ENCODE measurements at places on chromosomes 6 and 20.
A peak's percentile ranks its signal among the peaks of the same experiment; 100 is the strongest.

- DNase-seq, result no peak
Observed at GRCh38 chr20:6705926-6706548, 61.4 kb upstream of the BMP2 start.

DNA sequence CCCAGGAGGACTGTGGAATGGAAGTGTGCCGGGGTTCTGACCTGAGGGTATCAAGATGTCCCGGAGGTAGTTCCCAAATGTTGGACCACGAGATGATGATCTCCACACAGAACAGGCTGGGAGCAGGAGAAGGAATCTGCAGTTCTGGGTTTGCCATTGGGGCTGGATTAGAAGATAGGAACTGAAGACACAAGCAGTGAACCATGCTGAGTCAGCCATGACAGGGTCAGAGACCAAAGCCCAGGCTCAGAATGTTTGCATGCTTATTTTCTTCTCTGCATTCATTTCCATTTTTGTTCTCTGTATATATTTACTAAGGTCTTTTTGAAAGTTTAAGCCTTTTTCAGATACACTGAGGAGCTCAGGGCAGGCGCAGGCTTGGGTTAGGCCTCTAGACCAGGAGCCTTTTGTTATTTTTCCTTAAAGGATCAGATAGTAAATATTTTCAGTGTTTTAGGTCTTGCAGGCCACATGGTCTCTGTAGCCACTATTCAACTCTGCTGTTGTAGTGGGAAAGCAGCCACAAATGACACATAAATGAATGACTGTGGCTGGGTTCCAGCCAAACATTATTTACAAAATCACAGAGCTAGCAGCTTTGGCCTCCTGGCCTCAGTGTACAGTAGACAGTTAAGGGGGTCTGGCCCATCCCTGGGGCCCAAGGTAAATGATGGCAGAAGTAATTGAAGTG lies 28.5 kb downstream of the SLC35D3 start:
- no peak for DNase-seq

DNA sequence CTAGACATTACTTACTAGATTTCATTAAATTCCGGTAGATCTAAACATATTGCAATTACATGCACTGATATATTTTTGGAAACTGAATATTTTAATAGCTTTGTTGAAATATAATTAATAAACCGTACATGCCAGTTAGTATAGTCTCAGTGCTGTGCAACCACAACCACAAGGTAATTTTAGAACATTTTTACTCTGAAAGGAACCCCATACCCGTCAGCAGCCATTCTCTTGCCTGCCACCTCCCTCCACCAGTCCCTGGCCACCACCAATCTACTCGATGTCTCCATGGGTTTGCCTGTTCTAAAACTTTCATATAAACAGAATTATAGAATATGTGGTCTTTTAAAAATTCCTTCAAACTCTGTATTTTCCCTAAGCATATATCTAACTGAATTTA lies 293.9 kb downstream of the THBS2 start:
- DNase-seq, result no peak

- no peak for DNase-seq
Observed at GRCh38 chr6:148064406-148065134, 278.1 kb upstream of the SASH1 start.

- DNase-seq, result no peak
Observed at GRCh38 chr6:23173234-23173633, 603.9 kb downstream of the HDGFL1 start.

- no peak for DNase-seq
Observed at GRCh38 chr6:13854716-13855250, 40.4 kb upstream of the MCUR1 start.

GRCh38 chr6:16040628-16040974 lies 88.3 kb upstream of the MYLIP start:
- DNase-seq, result no peak

DNA sequence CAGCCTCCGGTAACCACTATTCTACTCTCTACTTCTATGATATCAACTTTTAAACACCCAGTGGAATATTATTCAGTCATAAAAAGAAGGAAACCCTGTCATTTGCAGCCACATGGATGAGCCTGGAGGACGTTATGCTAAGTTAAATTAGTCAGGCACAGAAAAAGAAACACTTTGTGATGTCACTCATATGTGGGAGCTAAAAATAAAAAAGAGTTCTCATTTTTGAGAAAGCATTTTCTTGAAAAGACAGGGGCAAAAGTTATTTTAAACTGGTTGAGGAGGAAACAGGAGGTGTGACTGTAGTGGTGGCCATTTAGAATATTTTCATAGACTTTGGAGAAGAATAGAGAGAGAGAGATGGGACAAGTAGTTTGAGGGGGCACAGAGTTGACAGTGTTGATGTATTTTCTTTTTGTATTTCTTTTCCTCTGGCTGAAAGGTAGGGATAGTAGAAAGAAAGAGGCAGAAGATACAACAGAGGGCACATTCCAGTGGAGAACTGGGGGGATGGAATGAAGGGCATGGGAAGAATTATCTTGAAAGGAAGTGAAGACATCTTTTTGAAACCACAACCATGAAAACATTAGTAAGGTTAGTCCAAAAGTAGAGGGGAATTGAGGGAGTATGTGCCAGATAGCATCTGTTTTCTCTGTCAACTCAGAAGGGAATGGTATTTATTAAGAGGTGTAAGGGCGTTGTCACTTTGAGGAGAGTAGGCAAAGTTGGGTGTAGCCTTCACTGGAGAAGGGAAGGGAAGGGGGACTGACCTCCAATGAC lies 181.3 kb upstream of the GMDS start:
- no peak for DNase-seq

GRCh38 chr20:54051068-54051467 lies 19.3 kb downstream of the BCAS1 start:
- no peak for DNase-seq

GRCh38 chr6:25973923-25974555 lies 11.4 kb downstream of the TRIM38 start:
- no peak for DNase-seq

GRCh38 chr20:14434384-14435136 lies 97.1 kb upstream of the FLRT3 start:
- DNase-seq, result no peak

DNA sequence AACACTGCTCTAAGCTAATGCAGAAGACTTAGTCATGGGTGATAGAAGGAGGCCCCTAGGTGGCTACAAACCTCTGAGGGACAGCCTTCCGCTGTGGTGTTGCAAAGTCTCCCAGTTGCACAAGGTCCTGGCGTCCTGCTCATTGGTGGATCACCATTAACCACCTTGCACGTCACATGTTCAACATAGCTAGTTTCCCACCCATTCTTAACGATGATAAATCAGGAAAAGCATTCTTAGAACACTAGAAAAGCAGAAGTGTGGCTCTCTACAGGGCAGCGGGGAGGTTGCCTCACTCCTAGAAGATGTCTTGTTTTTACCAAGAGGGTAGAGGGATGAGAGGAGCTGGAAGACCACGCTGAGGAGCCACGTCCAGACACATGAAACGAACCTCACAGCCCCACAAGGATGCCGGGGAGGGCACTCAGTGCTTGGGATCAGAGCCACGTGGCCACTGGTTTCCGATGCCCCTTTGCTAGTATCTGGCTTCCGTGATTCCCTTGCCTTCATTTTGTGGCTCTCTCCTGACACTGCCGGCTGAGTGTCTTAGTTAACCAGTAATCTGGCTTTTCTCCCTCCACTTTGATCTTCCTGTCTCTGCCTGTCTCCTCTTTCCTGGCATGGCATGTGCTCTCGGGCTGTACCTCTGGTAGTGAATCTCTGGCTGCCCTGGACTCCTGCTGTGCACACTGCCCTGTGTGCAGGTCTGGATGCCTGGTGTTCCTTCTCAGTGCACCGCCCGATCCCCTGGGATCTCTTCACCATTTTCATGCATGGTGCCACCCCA lies 91.4 kb upstream of the NEDD9 start:
- DNase-seq, result no peak

- no peak for DNase-seq
Observed at GRCh38 chr6:168032005-168032760, 34.7 kb downstream of the KIF25 start.

DNA sequence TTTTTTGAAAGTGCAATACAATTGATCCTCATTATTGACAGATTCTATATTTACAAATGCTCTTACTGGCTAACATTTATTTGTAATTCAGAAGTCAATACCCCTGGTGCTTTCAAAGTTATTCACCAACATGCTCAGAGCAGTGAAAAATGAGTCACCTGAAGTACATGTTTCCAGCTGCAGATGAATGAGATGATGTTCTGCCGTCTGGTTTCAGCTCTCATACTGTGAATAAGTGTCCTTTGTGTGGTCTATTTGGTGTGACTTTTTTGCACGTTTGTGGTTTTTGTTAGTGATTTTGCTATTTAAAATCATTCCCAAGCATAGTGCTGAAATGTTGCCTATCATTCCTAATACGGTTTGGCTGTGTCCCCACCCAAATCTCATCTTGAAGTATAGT lies 22.3 kb upstream of the EYA4 start:
- no peak for DNase-seq

DNA sequence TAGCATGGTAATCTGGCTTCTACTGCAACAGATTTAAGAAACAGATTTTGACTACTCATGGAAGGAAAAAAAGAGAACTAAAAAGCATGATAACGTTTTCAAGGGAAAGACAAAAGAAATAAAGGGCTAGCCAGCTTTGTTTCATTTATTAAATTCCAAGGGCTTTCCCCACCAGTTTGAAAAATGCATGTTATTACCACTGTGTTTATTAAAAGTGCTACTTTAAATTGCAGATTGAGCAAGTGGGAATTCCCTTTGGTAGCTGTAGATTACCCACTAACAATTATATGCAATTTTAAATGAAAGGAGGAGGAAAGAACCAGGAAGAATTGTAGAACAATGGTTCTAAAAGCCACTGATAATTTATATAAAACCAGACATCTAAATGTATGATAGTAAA lies 40.6 kb upstream of the NHSL1 start:
- no peak for DNase-seq

DNA sequence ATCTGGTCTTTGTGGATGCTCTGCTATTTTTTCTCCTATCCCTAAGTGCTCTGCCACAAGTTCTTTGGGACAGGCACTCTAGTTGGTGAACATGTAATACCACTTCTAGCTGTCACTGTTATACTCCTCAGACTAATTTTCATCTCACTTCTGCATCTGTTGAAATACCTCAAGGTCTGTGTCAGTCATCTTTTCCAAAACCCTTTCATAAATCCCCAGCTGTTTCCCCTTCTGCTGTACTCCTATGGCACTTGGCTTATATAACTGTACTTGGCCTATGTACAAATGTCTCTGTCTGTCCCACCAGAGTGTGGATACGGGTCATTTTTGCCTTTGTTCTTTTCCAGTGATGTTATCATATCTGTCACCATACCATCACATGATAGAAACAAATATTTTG lies 124.2 kb downstream of the FHL5 start:
- no peak for DNase-seq

DNA sequence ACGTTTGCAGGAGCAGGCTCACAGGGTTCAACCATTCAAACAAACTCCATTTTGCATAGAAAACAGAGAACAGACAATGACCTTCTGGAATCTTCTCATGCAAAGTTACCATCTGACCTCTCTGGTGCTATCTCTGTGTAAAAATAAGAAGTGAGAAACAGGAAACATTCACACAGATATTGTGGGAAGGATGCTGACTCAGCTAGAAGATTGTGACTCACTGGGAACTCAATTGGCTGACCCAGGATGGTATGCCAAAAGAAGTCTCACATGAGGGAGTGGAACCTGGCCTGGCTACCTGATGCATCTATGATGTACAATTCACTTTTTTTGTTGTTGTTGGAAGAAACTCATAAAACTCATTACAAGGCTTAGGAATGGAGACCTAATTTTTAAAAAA lies 61.1 kb upstream of the TBX18 start:
- no peak for DNase-seq

GRCh38 chr20:38748861-38749149 lies 545 bp downstream of the ACTR5 start:
- peak; percentile 35 for DNase-seq

DNA sequence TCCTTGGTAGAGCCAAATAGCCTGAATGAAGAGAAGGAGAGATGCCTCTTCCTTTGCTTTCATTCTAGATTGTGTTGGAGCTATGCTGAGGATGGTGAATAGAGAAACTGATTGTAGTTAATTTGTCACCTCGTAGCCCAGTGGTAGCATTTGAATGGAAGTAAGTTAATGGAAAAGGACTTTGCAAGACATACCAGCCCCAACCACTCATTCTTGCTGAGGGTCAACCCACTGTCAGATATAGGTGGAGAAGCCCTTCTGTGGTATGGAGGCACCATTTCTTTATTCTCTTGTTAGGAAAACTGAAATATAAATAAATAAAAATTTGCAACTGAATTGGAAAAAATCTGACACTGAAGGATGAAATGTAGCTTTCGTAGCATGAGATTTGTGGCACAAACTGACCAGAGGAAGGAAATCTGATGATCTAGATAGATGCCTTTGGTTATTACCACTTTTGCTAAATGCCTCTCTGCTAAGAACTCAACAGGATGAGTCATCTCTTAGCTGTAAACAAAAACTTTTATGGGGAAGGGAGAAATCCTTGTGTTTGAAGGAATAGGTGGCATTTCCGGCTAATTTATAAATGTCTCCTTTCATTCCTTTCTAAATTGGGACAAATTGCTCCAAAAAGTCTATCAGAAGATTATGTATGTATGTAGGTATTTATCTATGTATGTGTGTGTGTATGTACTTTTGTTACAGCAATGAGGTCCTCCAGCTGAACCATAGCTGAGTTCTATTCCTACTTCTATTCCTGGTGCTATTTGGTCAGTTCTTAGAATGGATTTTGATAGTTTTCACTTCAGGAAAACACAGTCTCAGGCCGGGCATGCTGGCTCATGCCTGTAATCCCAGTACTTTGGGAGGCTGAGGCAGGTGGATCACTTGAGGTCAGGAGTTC lies 76.5 kb upstream of the SUPT3H start:
- DNase-seq, result no peak

DNA sequence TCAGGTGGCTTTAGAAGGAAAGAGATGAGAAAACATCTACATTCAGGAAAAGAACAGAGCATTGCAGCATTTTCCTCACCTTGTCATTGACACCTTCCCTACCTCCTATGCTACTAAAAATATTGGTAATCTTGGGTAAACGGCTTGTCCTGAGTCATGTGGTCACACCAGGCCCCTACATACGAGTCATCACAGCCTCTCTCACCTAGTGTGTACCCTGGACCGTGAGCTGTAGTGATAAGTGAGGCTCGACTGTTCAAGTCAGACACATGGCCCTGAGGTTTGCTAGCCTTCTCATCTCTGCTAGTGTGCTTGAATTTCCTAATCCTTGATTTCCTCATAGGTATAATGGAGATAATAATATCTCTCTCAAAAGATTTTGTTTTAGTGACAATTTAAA lies 29.6 kb upstream of the TMEM244 start:
- DNase-seq, result no peak

DNA sequence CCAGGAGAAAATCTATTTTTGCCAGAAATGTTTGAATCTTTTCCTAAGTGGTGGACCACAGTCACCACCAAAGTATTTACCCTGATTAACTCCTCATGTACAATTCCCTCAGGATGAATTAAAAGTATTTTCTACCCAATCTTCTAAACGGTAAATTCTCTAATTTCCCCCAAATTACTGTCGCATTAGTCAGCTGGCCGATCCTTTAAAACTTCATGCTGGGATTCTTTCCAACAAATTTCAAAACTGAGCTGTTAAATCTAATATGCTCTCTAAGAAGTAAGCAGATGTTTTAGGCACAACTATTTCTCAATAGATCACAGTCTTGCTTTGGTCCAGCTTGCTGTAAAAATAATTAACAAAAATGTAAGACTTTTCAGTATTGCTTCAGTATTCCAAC lies 447.2 kb downstream of the FRK start:
- no peak for DNase-seq

- DNase-seq, result no peak
Observed at GRCh38 chr6:150220634-150221551, 78.0 kb downstream of the PPP1R14C start.
